ENCODE measurements at places on chromosomes 5 and 9. TPM values are rescaled to one million over a fixed set of nuclear protein-coding genes. Genes with fewer than 3 reads are reported as not detected.
A peak's percentile ranks its signal among the peaks of the same experiment; 100 is the strongest.

DNA sequence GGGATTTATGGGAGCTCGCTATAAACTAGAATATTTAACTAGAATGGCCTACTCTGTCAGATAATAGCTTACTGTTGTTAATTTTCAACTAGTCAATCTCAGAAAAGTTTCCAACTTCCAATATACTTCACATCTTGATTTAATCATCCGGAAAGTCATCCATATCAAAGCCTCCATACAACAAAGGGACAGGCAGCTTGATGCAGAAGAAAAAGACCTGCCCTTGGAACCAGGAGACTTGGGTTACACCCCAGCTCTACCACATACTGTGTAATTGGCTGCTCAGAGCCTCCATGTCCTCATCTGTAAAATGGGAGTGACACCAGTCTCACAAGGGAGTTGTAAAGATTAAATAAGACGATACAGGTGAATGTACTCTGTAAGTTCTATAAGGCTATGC, 1.9 kb downstream of the PTPN3 start:
- DNase-seq: peak; percentile 91

GRCh38 chr5:113205323-113205722, 228.7 kb downstream of the DCP2 start:
- no peak for DNase-seq

DNA sequence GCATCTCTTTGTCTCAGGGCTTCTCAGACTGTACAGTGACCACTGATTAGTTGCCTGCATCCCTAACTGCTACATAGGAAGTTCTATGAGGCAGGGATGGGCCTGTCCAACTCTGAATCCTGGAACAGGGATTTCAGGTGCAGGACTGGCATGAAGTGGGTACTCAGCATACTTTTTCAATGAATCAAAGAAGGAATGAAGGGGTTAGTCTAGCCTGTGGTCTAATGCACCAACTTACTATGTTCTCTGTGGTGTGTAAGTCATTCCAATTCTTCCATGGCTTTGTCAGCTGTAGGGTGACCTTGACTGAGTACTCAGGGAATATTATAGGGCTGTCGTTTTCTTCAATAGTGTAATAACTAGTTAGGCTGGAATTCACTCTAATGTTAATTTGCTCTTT, 8.3 kb downstream of the COL15A1 start:
- peak; percentile 6 for DNase-seq

DNA sequence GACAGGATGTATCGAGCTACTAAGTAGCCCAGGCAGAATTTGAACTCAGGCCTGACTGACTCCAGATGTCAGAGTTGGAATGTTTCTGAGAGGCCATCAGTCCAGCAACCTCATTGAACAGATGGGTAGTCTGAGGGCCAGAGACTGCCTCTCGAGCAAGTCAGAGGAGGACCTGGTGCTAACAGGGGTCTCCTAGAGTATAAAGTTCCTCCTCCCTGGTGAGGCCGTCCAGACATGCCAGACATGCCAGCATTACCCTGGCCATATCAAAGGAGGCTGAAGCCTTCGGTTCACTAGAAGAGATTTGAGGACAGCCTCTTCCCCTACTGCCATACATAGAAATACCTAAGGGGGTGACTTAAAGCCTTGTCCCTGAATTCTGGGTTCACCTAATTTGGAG, 81.2 kb downstream of the ZNF618 start:
- DNase-seq: no peak

- no peak for DNase-seq
Measured at GRCh38 chr5:1178529-1179382, 22.6 kb upstream of the SLC6A19 start.

DNA sequence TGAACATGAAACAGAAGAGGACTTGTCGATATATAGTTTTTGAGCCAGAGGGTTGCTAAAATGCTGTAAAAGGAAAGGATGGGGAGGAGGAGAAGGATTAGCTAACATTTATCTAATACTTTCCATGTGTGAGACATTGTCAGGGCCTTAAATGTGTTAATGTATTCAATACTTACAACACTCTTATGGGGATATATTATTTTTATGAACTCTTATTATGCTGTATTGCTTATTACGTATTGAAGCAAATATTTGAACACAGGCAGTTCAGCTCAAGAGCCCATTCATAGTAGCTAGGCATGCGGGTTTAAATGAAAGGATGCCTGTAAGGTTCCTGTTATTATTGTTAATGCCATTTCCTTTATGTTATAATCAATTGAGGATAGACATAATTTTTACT, 391.5 kb downstream of the CCDC171 start:
- DNase-seq: no peak

- DNase-seq: no peak
Measured at GRCh38 chr9:93614830-93615468, 38.6 kb downstream of the PHF2 start.

DNA sequence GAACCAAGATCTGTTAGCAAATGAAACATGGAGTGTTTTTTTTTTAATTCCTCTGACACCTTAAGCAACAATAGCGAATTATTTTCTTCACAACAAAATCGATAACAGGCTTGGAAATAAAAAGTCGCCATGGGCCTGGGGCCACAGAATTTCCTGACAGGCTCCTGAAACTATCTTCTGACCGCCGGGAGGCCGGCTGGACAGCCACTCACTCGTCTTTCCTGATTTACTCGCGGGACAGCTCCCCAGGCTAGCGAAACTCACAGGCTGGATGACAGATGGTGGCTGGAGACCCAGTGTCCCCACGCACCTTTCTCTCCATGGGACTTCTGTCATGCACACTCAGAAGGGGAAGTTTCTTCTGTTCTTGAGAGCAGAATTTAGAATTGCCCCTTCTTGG, 143.3 kb upstream of the IRX2 start:
- no peak for DNase-seq

DNA sequence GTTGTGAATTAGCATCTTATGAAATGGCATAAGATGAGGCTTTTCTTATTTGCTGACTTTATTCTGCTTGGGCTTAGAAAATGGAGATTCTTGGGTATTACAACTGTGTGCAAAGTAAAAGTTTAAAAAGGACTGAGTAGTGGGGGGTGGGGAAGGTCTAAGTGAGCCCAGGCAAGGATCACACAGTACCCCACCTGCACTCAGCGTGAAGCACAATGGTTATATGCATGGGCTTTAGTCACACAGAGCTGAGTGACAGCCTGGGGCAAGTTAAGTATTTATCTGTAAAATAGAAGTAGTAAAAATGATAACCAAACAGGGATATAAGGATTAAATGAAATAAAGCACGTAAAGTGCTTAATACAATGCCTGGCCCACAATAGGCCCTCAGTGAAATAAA, 247.4 kb downstream of the FAM114A2 start:
- no peak for DNase-seq

- DNase-seq: no peak
Measured at GRCh38 chr9:138053996-138054752, 176.6 kb downstream of the CACNA1B start.

GRCh38 chr9:76044266-76044819, 153.9 kb downstream of the PCSK5 start:
- peak; percentile 37 for DNase-seq

DNA sequence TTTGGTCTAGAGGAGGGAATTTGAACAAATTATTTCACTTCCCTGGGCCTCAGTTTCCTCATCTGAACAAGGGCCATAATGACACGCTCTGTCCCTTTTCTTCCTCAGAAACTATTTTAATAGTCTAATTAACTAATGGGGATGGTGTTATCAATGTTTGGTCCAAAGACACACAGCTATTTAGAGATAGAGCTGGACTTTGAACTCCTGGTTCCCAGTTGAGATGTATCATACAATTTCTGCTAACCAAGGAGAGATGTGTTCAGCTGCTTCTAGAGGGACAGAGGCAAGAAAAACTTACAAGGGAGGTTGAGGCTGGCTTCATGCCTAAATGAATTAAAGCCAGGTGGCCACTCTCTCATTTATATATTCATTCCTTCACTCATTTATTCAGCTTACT, 90.6 kb upstream of the CLINT1 start:
- DNase-seq: no peak

- DNase-seq: no peak
Measured at GRCh38 chr5:97056263-97056662, 86.1 kb downstream of the LIX1 start.

DNA sequence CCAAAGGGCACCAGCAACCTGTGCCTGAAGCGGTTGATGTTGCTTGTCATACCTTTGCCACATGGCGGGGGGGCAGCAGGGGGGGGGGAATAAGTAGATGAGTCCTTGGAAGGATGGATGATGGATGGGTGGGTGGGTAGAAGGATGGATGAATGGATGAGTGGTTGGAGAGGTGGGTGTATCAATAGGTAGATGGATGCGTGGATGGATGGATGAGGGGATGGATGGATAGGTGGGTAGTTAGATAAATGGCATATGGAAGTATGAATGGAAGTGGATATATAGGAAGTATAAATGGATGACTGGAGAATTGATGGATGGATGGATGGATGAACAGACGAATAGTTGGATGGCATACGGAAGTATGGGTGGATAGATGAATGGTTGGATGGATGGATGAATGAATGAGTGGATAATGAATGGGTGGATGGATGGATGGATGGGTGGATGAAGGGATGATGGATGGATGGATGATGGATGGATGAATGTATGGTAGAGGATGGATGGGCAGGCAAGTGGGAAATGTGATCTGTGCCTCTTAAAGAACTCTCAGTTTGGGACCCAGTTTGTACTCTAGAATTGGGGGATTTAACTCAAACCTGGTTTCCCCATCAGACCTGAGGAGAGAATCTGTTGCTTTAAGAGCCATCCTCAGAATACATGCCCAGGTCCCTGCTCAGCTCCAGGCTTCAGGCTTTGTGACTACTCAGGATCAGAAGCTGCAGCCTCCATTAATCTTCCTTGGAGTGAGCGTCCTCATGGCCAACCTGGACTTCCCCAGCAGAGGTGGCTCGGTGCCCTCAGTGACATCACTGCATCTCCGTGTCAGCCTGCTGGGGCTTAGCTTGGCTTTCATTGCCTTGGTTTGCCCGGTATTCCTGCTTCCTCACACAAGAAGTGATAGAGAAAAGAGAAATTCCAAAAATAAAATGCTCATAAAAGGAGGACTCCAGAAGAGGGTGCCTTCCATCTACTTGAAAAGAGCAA, 27.6 kb upstream of the SUSD3 start:
- no peak for DNase-seq

DNA sequence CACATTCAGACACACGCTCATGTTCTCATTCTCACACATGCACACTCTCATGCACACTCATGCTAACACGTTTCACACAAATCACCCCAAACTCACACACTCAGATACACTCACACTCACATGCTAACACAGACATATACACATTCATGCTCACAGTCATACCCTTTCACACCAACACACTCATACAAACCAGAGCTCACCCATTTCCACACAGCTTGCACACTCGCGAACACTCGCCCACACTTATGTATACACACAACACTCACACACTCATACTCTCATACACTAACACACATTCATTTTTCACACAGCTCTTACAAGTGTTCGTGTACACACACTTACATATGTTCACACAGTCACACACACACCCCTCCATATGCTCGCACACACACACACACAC, 64.1 kb upstream of the IL17B start:
- DNase-seq: no peak

DNA sequence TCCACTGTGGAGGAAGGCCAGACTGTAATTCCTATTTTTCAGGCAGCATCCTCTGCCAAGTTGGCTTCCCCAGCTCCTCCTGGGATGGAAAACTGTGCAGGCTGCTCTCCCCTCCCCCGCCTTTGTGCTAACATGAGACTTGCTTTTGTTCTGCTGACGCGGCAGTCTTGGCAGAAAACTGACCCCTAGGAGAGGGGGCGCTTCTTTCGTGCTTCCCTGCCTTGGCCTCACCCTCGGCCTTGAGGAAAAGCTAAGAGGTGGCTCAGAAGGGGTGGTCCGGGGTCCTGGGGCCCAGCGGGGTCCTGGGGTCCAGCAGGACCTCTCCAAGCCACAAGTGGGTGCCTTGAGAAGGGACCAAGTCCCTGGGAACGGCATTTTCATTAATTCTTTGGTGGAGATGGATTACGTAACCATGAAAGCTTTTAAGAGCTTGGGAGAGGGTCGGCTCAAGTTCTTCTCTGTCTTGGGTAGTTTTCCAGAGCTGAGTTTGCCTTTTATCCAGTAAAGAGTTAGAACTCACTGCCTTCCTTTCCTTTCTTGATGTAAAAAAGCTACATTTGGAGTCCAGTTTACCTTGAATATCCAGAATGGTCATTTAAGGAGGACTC, 51.0 kb downstream of the SH3PXD2B start:
- no peak for DNase-seq

DNA sequence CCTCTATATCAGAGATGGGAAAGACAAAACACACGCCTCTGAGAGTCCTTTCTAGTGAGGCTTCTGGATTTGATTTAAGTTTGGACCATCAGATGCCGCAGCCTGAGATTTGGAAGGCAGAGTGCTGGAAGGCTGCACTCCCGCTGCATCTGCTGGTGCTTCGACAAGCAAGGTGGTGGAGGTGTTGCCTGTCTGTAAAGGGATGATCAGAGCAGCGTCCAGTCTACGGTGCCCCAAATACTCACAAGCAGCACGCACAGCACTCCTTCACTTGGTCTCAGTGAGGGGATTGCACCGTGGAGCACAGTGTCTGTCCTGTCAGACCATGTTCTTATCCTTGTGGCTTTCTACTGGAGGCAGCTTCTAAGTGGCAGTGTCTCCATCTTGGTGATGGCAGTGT, 221.4 kb downstream of the GADD45G start:
- no peak for DNase-seq

GRCh38 chr5:156134216-156134615, 192.7 kb upstream of the SGCD start:
- DNase-seq: no peak

DNA sequence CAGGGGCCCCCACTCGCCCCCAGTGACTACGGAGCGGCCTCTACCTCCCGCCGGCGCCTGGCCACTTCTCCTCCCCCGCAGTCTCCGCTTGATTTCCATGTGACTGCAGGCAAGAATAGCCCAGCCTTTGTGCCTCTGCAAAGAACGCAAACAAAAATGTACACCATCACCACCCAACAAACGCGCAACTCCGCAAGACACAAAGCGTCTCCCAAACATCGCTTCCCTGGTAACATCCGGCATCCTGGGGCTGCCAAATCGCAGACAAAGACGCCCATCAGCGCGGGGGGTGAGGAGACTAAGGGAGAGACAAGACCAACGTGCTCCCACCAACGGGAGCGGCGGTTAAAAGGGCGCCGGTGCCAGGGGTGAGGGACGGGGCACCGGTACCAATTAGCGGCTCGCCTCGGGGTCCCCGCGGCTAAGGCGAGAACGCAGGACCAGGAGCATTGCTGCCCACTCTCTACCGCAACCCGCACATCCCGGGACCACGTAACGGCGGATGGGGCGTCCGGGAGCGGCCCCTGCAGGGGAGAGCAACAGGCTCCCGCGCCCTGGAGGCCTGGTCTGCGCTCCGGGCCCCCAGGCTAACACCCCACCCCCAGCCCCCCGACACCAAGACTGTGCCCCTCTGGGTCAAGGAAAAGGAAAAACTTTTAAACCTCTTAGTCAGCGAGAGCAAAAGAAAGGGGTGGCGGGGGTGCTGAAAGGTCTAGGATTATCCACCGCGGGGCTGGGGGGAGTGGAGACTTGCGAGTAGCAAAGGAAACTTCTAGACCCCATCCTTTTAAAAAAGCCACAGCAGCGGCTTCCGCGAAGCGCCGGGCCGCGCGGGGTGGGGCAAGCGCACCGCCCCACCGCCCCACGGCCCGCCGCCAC, 885 bp downstream of the MPDZ start:
- peak; percentile 38 for DNase-seq

GRCh38 chr5:132378580-132378979, 9.1 kb downstream of the SLC22A5 start:
- DNase-seq: peak; percentile 67

Gene SYNPO
- total RNA-seq: 23.1 TPM

Gene LOX
- 38.7 TPM for total RNA-seq

Gene SHB
- total RNA-seq: 37.3 TPM

Gene PBX3
- total RNA-seq: 15.5 TPM

Gene MYMK
- not detected for total RNA-seq

Gene LRRC26
- total RNA-seq: not detected

Gene CMYA5
- 2.8 TPM for total RNA-seq

Gene GLDC
- total RNA-seq: 129 TPM

Gene SNAPC3
- total RNA-seq: 51.4 TPM

Gene HACD4
- 3.0 TPM for total RNA-seq

All from renal cortical epithelial cell (primary cell).